ENCODE measurements at places on chromosomes 13 and 19. TPM values are rescaled to one million over a fixed set of nuclear protein-coding genes. Genes with fewer than 3 reads are reported as not detected.

The GRIN2D gene
- 0.21 TPM for total RNA-seq

The ZNF160 gene
- total RNA-seq, result 59.2 TPM

The BEST2 gene
- 0.14 TPM for total RNA-seq

The SOHLH2 gene
- total RNA-seq, result not detected

The CRYL1 gene
- total RNA-seq, result 35.6 TPM

The NOTCH3 gene
- total RNA-seq, result 166 TPM

The CEACAM3 gene
- total RNA-seq, result not detected

The GSX1 gene
- total RNA-seq, result not detected

The CYP4F2 gene
- total RNA-seq, result not detected

The ZNF208 gene
- total RNA-seq, result 5.9 TPM

- no peak for DNase-seq
- no peak overlapping the region for H3K4me3 ChIP-seq
- H3K27ac ChIP-seq, result no peak overlapping the region
- H3K27me3 ChIP-seq, result no peaks in the 10 kb centered on the region
- H3K4me1 ChIP-seq, result no peaks in the 10 kb centered on the region
Measured at GRCh38 chr13:111594606-111595005, 274.2 kb downstream of the TEX29 start.

- no peaks in the 10 kb centered on the region for H3K4me1 ChIP-seq
- no peaks in the 10 kb centered on the region for H3K27me3 ChIP-seq
- no peaks in the 10 kb centered on the region for H3K36me3 ChIP-seq
- no peak for DNase-seq
- no peak overlapping the region for H3K4me3 ChIP-seq
Measured at GRCh38 chr13:25973576-25973975, 78.2 kb downstream of the SHISA2 start.

GRCh38 chr19:23916991-23917390 lies 2.3 kb downstream of the ZNF726 start:
- H3K27me3 ChIP-seq, result no peaks in the 10 kb centered on the region
- DNase-seq, result no peak
- no peaks in the 10 kb centered on the region for H3K4me1 ChIP-seq
- no peaks in the 10 kb centered on the region for H3K36me3 ChIP-seq
- H3K4me3 ChIP-seq, result no peak overlapping the region

GRCh38 chr13:99377641-99378040 lies 70.4 kb upstream of the GPR183 start:
- H3K27ac ChIP-seq, result no peak overlapping the region
- no peak for DNase-seq
- no peaks in the 10 kb centered on the region for H3K4me1 ChIP-seq

- H3K4me1 ChIP-seq, result no peaks in the 10 kb centered on the region
- H3K36me3 ChIP-seq, result no peaks in the 10 kb centered on the region
- no peaks in the 10 kb centered on the region for H3K27me3 ChIP-seq
- no peak overlapping the region for H3K4me3 ChIP-seq
- DNase-seq, result no peak
Measured at GRCh38 chr19:757811-758668, 7.1 kb downstream of the MISP start.

DNA sequence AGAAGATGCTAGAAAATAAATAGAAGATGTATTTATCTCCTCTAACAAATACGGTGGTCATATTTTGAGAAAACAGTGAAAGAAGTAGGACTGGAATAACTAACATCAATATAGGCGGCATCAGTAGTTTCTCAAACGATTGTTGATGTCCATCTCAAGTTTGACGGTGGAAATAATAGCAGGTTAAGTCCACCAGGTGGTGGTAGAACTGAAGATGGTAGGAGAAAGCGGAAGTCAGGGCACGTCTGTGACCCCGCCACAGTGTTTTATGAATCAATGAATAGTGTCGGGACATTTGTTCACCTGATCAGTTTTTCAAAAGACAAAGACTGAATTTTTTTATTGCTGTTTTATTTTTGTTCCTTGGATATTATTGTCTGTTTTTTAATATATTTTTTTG lies 706.4 kb upstream of the SLC10A2 start:
- H3K27ac ChIP-seq, result no peak overlapping the region
- no peaks in the 10 kb centered on the region for H3K36me3 ChIP-seq
- no peak overlapping the region for H3K4me3 ChIP-seq
- DNase-seq, result no peak
- no peaks in the 10 kb centered on the region for H3K4me1 ChIP-seq

- no peak for DNase-seq
Measured at GRCh38 chr19:33416307-33417215, 43.1 kb downstream of the CEBPG start.

- no peak for DNase-seq
- no peaks in the 10 kb centered on the region for H3K36me3 ChIP-seq
- no peak overlapping the region for H3K27ac ChIP-seq
- H3K27me3 ChIP-seq, result no peaks in the 10 kb centered on the region
Measured at GRCh38 chr13:59178344-59178743, 985.4 kb downstream of the DIAPH3 start.

DNA sequence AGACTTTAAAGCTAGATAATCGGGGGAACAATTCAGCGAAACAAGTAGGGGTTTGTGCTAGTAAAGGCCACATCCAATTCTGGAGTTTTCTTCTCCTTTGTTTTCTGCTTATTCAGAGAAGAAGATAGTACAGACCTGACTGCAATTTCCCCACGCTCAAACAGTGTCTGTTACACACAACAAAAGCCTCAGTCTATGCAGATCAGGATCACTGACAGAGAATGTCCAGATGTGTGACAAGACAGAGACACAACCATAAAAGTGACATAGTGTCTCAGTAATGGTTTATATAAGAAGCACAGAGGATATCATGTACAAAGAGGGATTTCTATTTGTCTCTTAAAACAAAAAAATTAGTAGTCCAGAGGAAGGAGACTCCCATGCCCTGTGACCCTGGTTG lies 70.7 kb upstream of the GTF3A start:
- no peak overlapping the region for H3K27ac ChIP-seq
- no peaks in the 10 kb centered on the region for H3K27me3 ChIP-seq
- H3K4me1 ChIP-seq, result no peaks in the 10 kb centered on the region
- DNase-seq, result no peak
- H3K36me3 ChIP-seq, result no peaks in the 10 kb centered on the region

- H3K36me3 ChIP-seq, result no peaks in the 10 kb centered on the region
- peak overlapping the region; percentile 90 for H3K4me3 ChIP-seq
- DNase-seq, result no peak
- H3K4me1 ChIP-seq, result peaks cover 20% of the 10 kb centered on the region
Measured at GRCh38 chr19:42325896-42326771, 699 bp downstream of the MEGF8 start.

DNA sequence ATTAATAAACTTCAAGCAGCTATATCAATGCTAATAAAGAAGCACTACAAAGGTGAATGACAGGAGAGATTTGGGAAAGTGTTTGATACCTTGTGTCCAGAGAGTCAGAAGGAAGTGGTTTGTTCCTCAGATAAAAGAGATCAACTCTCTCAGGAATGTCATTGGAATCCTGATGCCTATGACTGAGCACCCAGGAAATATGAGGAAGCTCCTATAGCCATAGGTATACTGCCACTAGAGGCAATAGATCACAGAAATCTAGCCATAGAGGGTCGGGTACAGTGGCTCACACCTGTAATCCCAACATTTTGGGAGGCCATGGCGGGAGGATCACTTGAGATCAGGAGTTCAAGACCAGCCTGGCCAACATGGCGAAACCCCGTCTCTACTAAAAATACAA lies 612.6 kb downstream of the DACH1 start:
- H3K4me1 ChIP-seq, result no peaks in the 10 kb centered on the region
- H3K27ac ChIP-seq, result no peak overlapping the region
- no peaks in the 10 kb centered on the region for H3K27me3 ChIP-seq
- no peak overlapping the region for H3K4me3 ChIP-seq
- DNase-seq, result no peak
- H3K36me3 ChIP-seq, result no peaks in the 10 kb centered on the region

DNA sequence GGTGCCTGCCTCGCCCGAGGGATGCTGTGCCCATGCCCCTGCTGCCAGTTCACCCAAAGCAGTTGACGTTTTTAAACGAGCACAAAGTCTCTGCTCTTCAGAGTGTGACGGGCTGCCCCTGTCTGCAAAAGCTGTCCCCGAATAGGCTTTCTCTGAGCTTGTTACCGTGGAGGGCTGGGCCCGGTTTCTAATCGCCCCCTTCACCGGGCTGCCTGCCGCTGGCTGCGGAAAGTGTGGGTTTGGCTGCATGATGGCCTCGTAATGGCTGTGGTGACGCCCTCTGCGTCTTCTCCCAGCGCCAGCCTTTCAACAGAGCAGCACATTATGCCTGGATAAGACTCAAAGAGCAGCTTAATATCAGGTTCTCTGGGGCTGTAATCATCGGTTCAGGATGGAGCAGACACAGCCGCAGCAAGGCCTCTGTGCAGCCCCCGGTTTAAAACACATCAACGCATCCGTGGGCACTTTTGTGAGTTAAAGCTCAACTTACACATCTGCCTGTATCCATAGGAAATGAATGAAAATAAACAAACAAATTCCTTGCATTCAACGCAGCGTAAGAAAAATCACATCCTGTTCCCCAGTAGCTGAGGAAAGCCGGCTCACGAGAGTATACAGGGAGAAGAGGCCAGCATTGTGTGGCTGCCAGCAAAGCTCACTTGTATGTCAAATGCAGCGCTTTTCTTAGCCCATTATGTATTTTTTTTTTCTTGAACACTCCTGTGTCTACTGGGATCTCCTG lies 166.4 kb upstream of the SOX1 start:
- no peaks in the 10 kb centered on the region for H3K4me1 ChIP-seq
- DNase-seq, result no peak
- H3K27ac ChIP-seq, result no peak overlapping the region
- no peak overlapping the region for H3K4me3 ChIP-seq

- H3K27ac ChIP-seq, result no peak overlapping the region
- H3K27me3 ChIP-seq, result no peaks in the 10 kb centered on the region
- H3K36me3 ChIP-seq, result no peaks in the 10 kb centered on the region
- no peak overlapping the region for H3K4me3 ChIP-seq
- no peak for DNase-seq
Measured at GRCh38 chr13:24086642-24087041, 73.9 kb upstream of the SPATA13 start.

GRCh38 chr19:19420570-19421298 lies 15.3 kb downstream of the GATAD2A start:
- H3K4me1 ChIP-seq, result no peaks in the 10 kb centered on the region
- no peaks in the 10 kb centered on the region for H3K27me3 ChIP-seq
- no peak overlapping the region for H3K4me3 ChIP-seq
- DNase-seq, result no peak
- no peak overlapping the region for H3K27ac ChIP-seq
- H3K36me3 ChIP-seq, result no peaks in the 10 kb centered on the region

GRCh38 chr19:38543807-38544568 lies 73.8 kb downstream of the MAP4K1 start:
- H3K4me1 ChIP-seq, result no peaks in the 10 kb centered on the region
- H3K27me3 ChIP-seq, result no peaks in the 10 kb centered on the region
- H3K27ac ChIP-seq, result no peak overlapping the region
- peak; percentile 41 for DNase-seq

GRCh38 chr13:82597747-82598146 lies 1284.5 kb downstream of the SLITRK1 start:
- no peak overlapping the region for H3K27ac ChIP-seq
- H3K36me3 ChIP-seq, result no peaks in the 10 kb centered on the region
- H3K4me3 ChIP-seq, result no peak overlapping the region
- H3K4me1 ChIP-seq, result no peaks in the 10 kb centered on the region
- DNase-seq, result no peak
- H3K27me3 ChIP-seq, result no peaks in the 10 kb centered on the region

DNA sequence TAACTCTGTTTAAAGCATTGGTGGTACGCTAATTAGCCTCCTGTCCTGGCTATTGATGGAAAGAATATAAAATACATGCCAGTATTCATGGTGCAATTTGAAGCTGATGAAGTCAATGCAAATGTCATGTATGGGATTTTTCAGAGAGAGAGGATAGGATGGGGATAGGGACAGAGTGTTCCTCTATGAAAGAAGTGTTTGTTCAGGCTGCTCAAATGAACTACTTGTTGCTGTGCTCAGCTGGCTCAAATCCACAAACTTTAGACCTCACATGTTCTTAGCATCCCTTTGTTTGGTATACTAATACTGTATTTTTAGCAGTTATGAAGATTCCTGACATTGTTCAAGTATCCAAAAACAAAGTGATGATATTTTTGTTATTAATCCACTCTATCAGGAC lies 116.5 kb downstream of the SLITRK1 start:
- H3K27ac ChIP-seq, result no peak overlapping the region
- H3K4me1 ChIP-seq, result no peaks in the 10 kb centered on the region
- no peaks in the 10 kb centered on the region for H3K27me3 ChIP-seq
- no peaks in the 10 kb centered on the region for H3K36me3 ChIP-seq
